ENCODE measurements at places on chromosomes 2 and 18.

GRCh38 chr18:58243401-58243800, 199.4 kb downstream of the NEDD4L start:
- DNase-seq: no peak

- DNase-seq: no peak
These were observed 11.0 kb downstream of the FIGLA start for GRCh38 chr2:70779491-70779890.

GRCh38 chr2:113877711-113878598, 11.9 kb upstream of the ACTR3 start:
- DNase-seq: no peak

DNA sequence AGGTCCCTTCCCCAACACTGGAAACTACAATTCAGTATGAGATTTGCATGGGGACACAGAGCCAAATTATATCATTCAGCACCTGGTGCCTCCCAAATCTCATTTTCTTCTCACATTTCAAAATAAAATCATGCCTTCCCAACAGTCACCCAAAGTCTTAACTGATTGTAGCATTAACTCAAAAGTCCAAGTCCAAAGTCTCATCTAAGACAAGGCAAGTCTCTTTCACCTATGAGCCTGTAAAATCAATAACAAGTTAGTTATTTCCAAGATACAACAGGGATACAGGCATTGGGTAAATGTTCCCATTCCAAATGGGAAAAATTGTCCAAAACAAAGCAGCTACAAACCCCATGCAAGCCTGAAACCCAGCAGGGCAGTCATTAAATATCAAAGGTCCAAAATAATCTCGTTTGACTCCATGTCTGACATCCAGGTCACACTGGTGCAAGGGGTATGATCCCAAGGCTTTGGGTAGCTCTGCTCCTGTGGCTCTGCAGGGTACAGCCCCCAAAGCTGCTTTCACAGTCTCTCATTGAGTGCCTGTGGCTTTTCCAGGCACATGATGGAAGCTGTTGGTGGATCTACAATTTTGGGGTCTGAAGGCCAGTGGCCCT, 1370.1 kb upstream of the DDX18 start:
- no peak for DNase-seq

GRCh38 chr2:238776003-238776760, 71.7 kb upstream of the TWIST2 start:
- no peak for DNase-seq

DNA sequence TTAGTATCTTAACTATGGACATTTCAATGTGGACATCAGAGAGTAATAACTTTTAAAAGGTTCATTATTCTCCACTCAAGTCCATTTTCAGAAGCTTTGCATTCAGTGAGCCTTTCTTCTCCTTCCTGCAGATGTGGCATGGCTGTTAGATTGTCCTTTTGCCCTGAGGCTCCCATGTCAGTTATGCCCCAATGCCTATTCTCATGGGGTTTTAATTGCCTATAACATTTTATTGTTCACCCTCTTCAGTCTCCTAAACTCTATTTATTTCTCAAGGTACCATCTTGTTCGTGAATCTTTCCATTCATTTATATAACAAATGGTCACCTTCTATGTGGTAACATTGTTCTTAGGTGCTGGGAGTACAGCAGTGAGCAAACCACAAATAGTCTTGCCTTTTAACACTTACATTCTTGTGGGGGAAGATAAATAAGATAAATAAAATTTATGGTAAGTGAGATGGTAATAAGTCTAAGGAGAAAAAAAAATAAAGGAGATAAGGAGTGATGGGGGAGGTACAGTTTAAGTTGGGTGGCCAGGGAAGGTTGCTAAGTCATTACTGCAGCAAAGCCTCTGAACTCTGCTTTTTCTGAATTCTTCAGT, 277.9 kb upstream of the SIX3 start:
- no peak for DNase-seq

GRCh38 chr2:46525522-46526155, 46.3 kb downstream of the TMEM247 start:
- DNase-seq: no peak

DNA sequence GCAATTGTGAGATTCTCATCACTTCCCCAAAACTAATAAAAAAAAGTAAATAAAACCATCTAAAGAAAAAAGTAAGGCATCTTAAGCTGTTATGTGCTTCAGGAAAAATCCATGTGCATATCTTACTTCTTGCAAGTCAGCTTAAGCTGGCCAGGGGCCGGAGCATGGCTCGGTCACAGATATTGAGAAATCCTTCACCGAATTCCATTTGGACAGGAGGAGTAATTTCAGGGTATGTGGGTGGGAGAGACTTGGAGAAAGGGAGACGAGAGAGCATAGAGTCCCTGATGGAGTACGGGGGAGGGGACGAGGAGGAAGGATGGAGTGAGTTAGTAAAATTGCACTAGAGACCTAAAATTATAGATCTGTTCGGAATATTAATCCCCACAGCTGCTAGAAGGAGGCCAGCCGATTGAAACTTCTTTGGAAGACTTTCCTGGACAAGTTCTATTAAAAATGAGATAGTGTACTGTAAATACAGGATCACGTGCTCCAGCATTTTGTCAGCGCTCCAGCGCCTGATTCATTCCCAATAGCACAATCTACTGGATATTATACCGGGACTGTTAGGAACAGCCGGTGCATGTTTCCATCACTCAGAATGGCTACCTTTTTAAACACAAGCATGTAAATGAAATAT, 438.5 kb downstream of the ZNF516 start:
- DNase-seq: no peak

Measured in activated CD8-positive, alpha-beta memory T cell treated with anti-CD3 and anti-CD28 coated beads, Interleukin-2, amount 50 U/mL, for 4 hours (primary cell).